ENCODE measurements at places on chromosomes 7 and 10. TPM values are rescaled to one million over a fixed set of nuclear protein-coding genes. Genes with fewer than 3 reads are reported as not detected.

The ZNF239 gene
- 8.2 TPM for polyA plus RNA-seq

The NPSR1 gene
- not detected for polyA plus RNA-seq

The OPN1SW gene
- 1.9 TPM for polyA plus RNA-seq

The FGF8 gene
- 6.0 TPM for polyA plus RNA-seq

The ASB4 gene
- 0.11 TPM for polyA plus RNA-seq

The AGMO gene
- not detected for polyA plus RNA-seq

The NAT16 gene
- 4.5 TPM for polyA plus RNA-seq

The C7orf33 gene
- polyA plus RNA-seq: not detected

The HOXA7 gene
- polyA plus RNA-seq: not detected

The CCL24 gene
- polyA plus RNA-seq: not detected

The VSTM4 gene
- polyA plus RNA-seq: 0.52 TPM

The FAM25G gene
- polyA plus RNA-seq: not detected

The INTS1 gene
- polyA plus RNA-seq: 26.3 TPM

The TMEM26 gene
- polyA plus RNA-seq: 0.24 TPM

The P4HA1 gene
- 24.2 TPM for polyA plus RNA-seq

The ST8SIA6 gene
- 0.20 TPM for polyA plus RNA-seq

The HOXA4 gene
- not detected for polyA plus RNA-seq

The LIPN gene
- polyA plus RNA-seq: not detected

The GIMAP4 gene
- not detected for polyA plus RNA-seq

The HOXA9 gene
- polyA plus RNA-seq: not detected

The CXCL12 gene
- 0.54 TPM for polyA plus RNA-seq

The ATRNL1 gene
- 47.8 TPM for polyA plus RNA-seq

The ADIRF gene
- polyA plus RNA-seq: not detected

The GDF2 gene
- not detected for polyA plus RNA-seq

The RNF148 gene
- not detected for polyA plus RNA-seq

The NME8 gene
- polyA plus RNA-seq: not detected

The ZNF467 gene
- polyA plus RNA-seq: 11.9 TPM

The C7orf57 gene
- not detected for polyA plus RNA-seq

The PARP12 gene
- polyA plus RNA-seq: not detected

The GALNT17 gene
- polyA plus RNA-seq: 17.6 TPM

The KCNIP2 gene
- polyA plus RNA-seq: 10.0 TPM

The TRUB1 gene
- 48.8 TPM for polyA plus RNA-seq

The NUP42 gene
- 109 TPM for polyA plus RNA-seq

The BAIAP2L1 gene
- not detected for polyA plus RNA-seq

The TMEM248 gene
- 44.5 TPM for polyA plus RNA-seq

The NUTM2A gene
- polyA plus RNA-seq: 3.0 TPM

The VENTX gene
- polyA plus RNA-seq: not detected

The COL28A1 gene
- 1.4 TPM for polyA plus RNA-seq

The ABCA13 gene
- polyA plus RNA-seq: not detected

The MRLN gene
- not detected for polyA plus RNA-seq

The POM121L12 gene
- not detected for polyA plus RNA-seq

The AKR1D1 gene
- not detected for polyA plus RNA-seq

Data from neural cell (in vitro differentiated cells).